ENCODE measurements at places on chromosomes 7 and 10.

- DNase-seq: no peak
Observed at GRCh38 chr7:155653803-155654202, 9.3 kb downstream of the RBM33 start.

GRCh38 chr10:97543025-97543546 lies 29.5 kb upstream of the ANKRD2 start:
- DNase-seq: peak; percentile 14

DNA sequence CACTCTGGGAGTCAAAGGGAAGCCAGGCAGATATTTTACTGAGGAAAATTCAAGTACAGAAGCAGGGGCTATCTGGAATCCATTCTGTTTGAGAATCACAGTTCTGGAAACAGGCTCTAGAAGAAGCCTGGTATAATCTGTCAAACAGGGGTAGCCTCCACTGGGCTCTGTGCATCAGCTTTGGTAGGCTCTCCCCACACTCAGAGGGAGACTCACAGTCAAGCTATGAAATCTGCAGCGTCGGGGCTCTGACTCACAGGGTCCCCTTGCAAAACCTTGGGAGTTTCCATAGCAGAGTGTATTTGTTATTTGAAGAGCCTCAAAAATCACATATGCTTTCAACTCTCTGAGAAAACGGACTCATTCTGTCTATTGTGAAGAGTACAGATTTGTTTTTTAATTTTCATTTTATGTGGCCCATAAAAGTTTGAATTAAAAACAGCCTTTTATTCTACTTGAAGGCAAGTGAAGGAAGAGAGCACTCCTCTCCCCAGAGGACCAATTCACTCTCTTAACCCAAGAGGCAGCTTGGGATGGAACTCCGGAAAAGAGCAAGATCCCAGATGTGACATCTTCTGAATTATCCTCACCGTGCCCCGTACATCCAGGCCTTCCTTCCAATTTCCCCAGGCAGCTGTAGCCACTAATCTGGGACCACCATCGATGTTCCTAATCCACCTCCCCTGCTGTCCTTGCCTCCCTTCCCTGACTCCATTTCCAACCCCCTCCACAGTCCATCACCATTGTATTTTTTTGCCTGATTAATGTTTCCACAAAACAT lies 590.9 kb upstream of the MGMT start:
- no peak for DNase-seq

DNA sequence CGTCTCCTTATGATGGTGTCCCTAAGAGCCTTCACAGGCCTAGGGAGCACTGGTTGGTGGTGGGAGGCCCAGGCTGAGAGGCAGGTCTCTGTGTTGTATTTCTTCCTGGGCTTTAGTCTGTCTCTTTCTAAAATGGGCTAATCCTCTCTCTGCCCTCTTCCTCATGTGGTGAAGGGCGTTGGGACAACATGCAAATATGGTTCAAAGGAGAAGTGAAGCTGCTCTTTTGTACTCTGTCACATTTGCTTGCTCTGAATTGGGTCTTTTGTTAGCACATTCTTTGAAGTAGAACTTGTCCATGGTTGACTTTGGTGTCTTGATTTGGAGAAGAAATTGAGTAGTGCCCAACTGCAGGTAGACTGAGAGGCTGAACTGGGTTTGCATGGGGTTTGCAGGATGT lies 814 bp downstream of the HK1 start:
- DNase-seq: no peak

DNA sequence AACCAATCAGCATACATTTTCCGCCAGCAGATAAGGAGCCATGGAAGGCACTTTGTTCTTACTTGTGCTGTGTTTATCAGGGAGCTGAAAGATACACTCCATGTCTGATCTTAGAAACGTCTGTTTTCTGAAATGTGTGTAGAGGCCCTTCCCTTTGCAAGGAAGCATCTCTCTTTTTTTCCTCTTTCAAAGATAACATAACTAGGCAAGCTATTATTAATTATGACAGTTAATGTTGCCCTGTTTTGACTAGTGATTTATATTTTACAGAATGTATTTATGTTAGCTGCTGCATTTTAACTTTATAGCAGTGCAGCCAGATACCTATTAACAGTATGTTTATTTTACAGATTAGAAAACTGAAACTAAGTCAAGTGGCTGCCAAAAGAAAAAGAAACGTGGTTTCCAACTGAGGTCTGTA lies 683.2 kb upstream of the IGFBP3 start:
- DNase-seq: no peak

DNA sequence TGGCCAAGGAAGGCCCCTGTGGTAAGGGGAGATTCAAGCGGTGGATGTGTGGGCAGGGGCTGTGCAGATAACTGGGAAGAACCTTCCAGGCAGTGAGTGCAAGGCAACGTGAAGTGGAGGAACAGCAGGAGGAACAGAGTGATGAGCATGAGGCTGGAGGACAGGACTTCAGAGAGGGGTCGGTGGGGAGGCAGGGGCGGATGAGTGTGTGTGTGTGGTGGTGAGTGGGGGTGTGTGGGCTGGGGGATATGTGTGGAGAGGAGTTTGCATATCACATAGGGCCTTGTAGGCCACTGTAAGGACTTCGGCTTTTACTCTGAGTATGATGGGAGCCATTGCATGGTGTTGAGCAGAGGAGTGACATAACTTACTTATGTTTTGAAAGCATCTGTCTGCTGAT lies 73.8 kb downstream of the SYPL1 start:
- DNase-seq: no peak

GRCh38 chr7:42876182-42877068 lies 35.4 kb downstream of the C7orf25 start:
- peak; percentile 26 for DNase-seq

Data from activated T-helper 1 cell treated with anti-CD3 and anti-CD28 coated beads, Interleukin-12 subunit alpha, Interleukin-12 subunit beta, Interleukin-2, Interleukin-4 antibody, amounts not matched to agents 30 ng/mL and 10 ng/mL and 1 ng/mL, durations not matched to agents 14 hours and 24 hours and 36 hours (primary cell).